Uterus (tissue), 4 donors: ENCODE measurements at places on chromosomes 3 and 15. TPM values are rescaled to one million over a fixed set of nuclear protein-coding genes. Genes with fewer than 3 reads are reported as not detected.

PLA2G4E gene
- total RNA-seq: not detected

FANCD2OS gene
- not detected for total RNA-seq

PPCDC gene
- total RNA-seq: 1.2 TPM

KCNMB3 gene
- 6.2 TPM for total RNA-seq

POLQ gene
- 5.8 TPM for total RNA-seq

MME gene
- 96.1 TPM for total RNA-seq

SAMMSON gene
- total RNA-seq: not detected

ZNF660 gene
- 3.8 TPM for total RNA-seq

KCNAB1 gene
- 4.4 TPM for total RNA-seq

NOX5 gene
- 0.52 TPM for total RNA-seq

CILP gene
- 22.5 TPM for total RNA-seq
